ENCODE measurements at places on chromosomes 2 and 18.

DNA sequence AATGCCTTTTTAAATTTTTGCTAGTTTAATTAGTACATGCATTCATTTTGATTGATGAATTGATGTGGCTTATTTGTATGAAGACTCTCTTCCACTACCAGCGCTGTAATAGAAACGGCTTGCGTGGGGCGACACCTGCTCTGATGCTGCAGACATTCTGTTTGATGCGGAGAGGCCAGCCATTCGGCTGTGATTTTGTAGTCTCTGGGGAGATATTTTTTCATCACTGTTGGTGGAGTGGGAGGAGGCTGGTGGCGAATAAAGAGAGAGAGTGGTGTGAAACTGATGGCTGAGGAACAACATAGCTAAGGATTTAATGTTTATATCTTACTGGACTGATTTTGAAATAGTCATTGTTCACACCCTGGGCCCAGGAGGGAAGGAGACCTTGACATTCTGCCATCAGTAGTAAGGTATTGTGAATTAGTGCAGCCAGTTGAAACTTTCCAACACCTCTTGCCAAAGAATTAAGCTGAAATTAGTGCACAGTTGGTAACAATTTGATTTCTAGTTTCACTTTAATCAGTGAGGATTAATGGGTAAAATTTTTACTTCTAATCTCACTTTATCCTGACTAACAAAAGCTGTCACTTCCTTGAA, 224.1 kb downstream of the MTX2 start:
- DNase-seq: no peak

DNA sequence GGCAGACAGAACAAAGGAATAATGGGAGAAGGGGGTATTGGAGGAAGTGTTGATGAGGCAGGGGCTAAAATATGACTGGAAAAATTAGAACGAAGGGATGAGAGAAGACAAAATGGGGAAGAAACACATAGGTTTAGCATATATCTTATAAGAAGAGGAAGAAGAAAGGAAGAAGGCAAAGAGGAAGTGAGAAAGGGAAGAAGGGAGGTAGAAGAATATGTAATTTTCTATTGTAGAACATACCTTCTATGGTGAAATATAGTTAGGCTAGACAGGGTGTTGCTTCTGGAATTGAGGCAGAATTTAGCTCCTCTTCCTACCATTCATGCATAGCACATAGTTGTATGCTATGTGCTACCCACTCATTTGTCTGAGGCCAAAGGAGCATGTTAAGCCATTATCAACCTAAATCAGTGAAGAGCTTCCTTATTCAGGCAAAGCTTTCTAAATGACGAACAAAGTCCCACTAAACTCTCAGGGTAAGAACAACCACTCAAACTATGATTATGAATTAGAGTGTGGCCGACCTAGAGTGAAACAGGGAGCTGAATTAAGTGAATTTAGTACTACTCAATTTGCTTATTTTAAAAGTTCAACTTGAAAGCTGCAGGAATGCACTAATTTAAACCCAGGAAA, 180.9 kb upstream of the GALNT5 start:
- DNase-seq: no peak

DNA sequence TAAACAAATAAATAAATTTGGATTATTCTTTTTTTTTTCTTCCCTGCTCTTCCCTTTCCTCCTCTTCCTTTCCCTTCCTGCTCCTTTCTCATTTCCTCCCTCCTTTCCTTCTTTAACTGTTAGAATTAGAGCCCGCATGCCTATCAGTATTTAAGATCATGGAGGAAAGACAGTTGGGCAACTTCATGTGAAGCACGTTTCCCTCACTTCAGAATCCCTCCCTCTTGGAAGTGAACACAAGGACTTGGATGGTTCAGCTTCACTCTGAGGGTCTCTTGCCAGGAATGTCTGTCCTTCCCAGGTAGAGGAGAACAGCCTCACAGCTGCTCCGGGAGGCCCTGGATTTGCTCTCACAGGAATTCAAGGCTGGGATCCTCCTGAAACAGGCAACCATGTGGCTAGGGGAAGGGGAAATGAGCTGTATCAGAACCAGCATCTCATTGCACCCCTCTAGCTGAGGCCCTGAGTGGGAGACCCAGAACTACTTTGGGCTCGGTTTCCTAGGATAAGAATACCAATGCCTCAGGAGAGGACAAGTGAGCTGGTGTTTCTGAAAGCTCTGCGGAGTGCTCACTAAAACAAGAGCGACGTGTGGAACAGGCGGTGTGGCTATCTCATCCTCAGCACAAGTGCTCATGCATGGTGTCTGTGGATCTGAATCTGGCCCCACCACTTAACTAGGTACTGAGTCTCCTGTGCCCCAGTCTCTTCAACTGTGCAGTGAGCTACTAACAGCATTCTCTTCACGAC, 230.5 kb downstream of the MYCN start:
- DNase-seq: no peak

GRCh38 chr2:101766871-101767739, 69.6 kb downstream of the MAP4K4 start:
- no peak for DNase-seq

GRCh38 chr2:27347641-27348040, 8.9 kb downstream of the GTF3C2 start:
- DNase-seq: no peak

DNA sequence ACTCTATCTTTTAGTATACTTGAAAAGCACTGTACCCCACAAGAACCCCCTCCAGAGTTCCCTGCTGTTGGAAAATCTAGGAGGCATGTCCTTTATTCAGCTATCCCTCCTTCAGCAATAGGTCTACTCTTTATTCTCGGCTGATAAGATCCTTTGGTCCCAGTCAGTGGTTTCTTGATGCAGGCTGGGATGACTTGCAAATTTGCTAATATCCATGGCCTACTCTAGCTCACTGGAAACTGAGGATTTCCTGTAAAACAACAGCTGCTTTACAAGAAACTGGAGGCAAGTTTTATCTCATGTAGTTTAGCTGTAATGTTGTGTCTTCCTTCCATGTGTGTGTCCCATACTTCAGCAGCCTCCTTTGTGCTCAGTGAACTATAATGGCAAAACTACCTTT, 183.9 kb upstream of the SCN7A start:
- no peak for DNase-seq

GRCh38 chr2:36348721-36349120, 6.9 kb upstream of the CRIM1 start:
- no peak for DNase-seq

GRCh38 chr2:51859260-51859659, 827.3 kb upstream of the NRXN1 start:
- no peak for DNase-seq

- DNase-seq: no peak
Measured at GRCh38 chr18:5772306-5773105, 122.8 kb downstream of the TMEM200C start.

DNA sequence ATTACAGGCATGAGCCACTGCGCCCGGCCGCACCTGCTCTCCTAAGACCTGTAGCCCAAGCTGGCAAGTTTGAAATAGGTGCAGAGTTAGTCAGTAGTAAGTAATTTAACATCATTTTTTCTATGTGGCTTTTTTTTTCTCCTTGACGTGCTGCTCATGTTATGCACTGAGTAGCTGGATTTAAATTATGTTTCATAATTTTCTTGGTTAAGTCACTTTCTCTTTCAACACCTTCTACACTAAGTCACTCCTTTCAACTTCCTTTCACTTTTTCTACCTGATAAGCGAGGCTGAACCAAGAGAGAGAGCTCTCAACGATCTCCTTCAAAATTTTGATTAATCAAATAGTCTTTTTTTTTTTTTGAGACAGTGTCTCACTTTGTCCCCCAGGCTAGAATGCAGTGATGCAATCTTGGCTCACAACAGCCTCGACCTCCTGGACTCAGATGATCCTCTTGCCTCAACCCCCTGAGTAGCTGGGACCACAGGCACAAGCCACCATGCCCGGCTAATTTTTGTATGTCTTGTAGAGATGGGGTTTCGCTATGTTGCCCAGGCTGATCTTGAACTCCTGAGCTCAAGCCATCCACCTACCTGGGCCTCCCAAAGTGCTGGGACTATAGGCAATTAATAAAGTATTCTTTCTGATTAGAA, 13.1 kb downstream of the CASP8 start:
- DNase-seq: no peak

DNA sequence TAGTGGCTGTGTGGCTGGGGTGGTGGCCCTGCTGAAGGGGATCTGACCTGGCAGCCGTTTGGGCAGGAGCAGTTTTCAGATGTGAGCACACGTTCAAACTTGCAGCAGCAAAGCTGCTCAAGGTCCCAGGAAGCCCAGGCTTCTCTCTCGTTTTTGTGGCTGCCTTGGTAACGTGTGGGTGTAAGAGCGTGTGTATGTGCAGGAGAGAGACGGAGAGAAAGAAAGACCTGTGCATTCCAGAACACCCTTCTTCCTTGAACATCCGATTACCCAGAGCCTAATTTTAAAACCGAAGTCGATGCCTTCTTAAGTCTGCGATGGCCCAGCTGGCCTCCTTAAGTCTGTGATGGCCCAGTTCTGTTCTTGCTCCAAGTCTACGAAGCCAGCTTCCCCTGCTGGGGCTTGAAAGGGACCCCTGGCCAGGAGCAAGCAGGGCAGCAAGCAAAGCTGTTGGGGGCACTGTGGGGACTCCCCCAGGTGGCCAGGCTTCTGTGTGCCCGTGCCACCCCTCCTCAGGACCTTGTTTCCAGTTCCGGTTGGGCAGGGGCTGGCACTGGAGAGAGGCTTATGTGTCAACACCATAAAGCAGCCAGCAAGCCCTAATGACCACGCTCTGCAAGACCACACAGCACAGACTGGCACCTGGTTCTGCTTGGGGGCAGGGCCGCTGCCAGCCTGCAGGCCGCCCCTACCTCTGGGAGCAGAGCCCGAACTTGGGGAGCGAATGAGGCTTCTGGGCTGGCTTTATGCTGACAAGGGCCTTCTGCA, 55.8 kb upstream of the ALPP start:
- DNase-seq: peak; percentile 41

DNA sequence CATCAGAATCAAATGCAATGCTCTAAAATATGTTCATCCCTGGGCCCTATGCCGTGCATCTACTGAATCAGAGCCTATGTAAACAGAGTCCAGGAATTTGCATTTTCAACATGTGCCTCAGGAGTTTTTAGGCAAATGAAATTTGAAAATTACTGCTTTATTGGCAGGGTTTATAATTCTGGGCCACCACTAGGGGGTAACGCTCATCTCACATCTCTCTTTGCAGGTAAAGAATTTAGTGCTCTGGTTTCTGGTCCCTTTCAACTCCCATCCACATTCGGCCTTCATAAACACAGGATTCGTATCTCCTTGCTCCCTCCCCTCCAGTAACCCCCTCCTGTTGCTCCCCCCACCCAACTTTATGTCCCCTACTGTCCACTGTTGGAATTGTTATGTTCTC, 49.3 kb downstream of the LYPD6B start:
- DNase-seq: no peak

DNA sequence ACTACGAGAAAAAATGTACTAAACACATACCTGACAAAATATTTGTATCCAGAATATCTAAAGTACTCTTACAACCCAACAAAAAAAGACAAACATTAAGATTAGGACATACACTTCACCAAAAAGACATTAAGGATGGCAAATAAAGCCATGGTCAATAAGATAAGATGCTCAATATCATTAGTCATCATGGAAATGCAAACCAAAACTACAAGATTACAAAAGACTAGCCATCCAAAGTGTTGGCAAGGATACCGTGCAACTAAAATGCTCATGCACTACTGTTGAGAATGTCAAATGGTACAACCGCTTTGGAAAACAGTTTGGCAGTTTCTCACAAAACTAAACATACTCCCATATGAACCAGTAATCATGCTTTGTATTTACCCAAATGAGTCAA, 29.7 kb downstream of the MAP3K2 start:
- DNase-seq: no peak

Measured in activated naive CD8-positive, alpha-beta T cell treated with anti-CD3 and anti-CD28 coated beads, Interleukin-2, amount 10 ng/mL, durations not matched to agents 7 days and 5 days (primary cell).